ENCODE measurements at places on chromosomes 6 and 20. TPM values are rescaled to one million over a fixed set of nuclear protein-coding genes. Genes with fewer than 3 reads are reported as not detected.

The POFUT1 gene
- 37.7 TPM for polyA plus RNA-seq

The SULF2 gene
- 82.4 TPM for polyA plus RNA-seq

The IL20RA gene
- polyA plus RNA-seq, result 35.8 TPM

DNA sequence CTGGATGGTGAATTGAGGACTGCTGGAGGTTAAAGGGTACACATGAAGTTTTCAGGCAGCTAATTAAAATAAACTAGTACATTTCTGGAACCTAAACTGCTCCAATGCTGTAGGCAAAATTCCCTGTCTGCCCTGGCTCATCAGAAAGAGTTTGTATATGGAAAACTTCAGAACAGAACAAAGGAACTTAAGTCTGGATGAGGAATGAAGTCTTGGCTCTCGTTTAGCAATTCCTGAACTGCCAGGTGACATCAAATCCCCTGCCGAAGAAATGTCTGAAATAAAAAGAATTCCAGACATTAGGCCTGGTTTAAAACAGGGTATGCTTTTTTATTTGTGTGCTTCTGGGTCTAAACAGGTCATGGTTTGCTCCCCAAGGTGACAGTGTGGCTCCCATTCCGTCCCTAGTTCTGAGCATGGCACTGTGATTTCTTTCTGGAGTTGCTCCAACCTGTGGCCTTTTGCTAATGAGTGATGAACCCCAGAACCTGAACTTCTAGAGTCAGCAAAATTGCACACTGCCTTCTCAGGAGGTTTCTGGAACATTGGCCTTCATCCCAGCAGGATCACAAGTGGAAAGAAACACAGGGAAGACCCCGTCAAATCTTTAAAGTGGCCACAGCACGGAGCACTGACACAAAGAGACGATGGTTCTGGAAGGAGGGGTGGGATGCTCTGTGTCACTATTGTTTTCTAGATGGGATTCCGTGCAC, 129.4 kb upstream of the NAA20 start:
- peak; percentile 65 for DNase-seq

DNA sequence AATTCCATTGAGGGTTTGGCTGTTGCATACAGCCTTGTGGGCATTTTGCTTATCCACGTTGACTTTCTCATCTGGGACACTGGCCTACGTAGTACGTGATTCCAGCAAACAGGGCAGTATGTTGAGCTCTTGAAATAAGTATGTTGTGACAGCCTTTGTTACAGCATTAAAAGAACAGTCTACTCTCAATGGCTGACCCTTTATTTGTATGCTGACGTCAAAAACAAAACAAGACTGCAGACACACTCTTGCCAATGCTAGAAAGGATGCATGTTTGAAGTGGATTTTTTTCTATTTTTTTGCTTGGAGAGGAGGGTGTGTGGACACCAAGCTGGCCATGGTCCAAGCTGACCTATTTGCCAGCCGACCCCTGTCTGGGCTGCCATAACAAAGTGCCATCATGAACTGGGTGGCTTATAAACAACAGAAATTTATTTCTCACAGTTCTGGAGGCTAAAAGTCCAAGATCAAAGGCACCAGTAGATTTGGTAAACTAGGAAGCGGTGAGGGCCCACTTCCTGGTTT, 10.8 kb upstream of the SNHG17 start:
- peak; percentile 8 for DNase-seq

DNA sequence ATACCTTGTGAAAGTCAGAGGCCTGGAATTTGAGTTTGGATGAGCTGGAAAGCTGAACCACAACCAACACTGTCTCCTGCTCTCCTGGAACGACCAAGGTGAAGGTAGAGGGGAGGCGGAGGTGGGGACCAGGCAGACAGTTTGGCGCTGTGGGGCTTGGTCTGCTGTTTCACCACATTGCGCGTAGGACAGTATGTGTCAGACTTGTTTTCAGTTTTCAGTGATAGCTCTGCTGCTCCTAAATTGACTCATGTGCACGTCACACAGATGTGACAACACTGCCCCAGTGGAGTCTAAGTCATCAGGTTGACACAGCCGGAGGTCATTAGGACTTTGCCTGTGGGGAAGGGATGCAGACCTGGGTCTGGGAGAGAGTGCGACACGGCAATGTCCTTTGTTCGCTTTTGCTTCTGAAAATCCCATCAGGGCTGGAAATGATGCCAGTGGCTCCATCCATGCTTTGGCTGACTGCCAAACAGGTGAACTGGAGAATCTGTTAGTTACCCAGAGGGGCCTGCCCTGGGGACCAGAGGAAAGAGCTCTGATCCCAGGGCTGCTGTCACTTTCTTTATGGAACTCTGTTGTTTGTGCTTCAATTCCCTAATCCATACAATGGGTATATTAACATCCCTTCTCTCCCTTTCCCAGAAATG, 255.5 kb downstream of the CDC5L start:
- DNase-seq, result no peak

- DNase-seq, result no peak
Measured at GRCh38 chr20:24913076-24913628, 35.9 kb upstream of the CST7 start.

DNA sequence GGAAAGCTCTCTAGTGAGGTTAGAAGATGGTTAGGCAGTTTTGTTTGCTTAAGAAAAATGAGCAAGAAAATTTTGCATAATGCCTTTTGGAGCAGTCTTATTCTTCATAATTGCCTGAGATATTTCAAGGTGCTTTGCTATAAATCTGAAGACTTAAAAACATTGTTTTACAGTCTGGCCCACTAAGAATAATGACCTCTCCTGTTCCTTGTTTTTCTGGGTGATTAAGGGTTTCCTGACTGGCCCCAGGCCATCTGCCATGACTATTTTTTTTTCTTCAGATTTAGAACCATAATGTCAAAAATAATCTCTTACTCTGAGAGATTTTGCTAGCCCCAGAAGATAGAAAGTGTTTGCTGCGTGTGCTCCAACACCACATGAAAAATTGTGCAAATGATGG, 72.3 kb upstream of the CENPW start:
- no peak for DNase-seq

All from muscle of arm (tissue), 14 donors.